Stomach (tissue), 19 donors: ENCODE measurements at places on chromosomes 3 and 15.

DNA sequence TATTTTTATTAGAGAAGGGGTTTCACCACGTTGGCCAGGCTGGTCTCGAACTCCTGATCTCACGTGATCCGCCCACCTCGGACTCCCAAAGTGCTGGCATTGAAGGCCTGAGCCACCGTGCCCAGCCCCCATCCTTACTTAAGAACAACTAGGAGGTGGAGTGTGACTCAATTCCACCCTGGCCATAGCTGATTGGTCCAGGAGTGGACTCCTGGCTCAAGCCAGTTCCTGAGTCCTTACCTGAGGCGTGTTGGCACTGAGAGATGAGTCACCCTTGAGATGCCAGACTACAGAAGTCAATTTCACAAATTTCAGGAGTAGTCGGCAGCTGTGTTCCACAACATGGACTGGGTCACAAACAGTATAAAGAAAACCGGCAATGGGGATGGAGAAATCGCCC is 124.2 kb downstream of the SHQ1 start:
- no peak for DNase-seq

- DNase-seq = no peak
Measured at GRCh38 chr15:73981761-73982221, 10.3 kb downstream of the STOML1 start.

- no peak for DNase-seq
Measured at GRCh38 chr3:98594628-98595324, 1.4 kb upstream of the CPOX start.

DNA sequence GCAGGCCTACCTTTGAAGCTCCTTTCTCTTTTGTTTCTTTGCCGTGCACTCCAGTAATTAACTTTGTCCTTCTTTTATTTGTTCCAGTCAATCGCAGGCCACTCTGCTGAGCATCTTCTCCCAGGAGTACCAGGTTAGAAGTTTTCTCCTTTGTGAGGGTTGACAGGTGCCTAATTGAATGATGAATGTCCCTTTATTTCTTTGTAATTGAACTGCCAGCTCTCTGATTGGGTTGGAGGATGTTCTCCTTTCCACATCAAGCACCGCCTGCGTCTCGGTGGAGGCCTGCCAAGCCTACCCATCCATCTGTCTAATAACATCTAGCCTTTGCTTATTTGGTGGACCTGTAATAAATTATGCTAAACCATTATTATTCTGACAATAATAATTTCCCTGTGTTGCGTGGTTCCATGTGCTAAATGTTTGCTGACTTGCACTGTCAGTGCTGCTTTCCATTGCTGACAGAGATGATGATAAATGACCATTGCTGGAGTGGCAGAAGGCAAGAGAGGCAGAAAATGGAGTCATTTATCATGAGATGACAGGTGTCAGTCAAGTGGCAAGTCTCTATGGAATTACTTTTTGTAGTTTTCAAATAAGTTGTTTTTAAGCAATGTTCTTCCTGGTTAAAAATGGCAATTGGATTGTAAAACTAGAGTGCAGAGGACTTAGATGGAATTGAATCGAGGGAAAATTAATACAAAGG is 64.9 kb downstream of the CDIN1 start:
- DNase-seq = no peak

GRCh38 chr3:186985661-186986364 is 55.5 kb downstream of the ST6GAL1 start:
- no peak for DNase-seq

DNA sequence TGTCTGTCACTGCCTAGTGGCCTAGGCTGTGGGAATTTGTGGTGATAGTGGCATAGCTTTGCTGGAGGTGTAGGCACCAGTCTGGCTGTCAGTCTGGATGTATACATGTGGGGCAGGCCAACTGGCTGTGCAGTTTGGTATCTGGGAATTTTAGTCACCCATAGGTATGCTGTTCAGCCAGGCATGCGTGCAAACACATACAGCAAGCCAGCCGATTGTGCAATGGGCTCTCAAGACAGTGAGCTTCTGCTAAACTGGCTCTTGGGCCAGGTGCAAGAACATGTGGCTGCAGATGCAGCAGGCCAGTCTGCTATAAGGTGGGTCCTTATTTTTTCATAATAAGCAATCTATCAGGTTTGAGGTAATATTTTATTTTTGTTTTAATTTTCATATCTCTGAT is 87.1 kb upstream of the PLSCR5 start:
- no peak for DNase-seq

- no peak for DNase-seq
Measured at GRCh38 chr3:133377396-133377795, 22.5 kb upstream of the BFSP2 start.

DNA sequence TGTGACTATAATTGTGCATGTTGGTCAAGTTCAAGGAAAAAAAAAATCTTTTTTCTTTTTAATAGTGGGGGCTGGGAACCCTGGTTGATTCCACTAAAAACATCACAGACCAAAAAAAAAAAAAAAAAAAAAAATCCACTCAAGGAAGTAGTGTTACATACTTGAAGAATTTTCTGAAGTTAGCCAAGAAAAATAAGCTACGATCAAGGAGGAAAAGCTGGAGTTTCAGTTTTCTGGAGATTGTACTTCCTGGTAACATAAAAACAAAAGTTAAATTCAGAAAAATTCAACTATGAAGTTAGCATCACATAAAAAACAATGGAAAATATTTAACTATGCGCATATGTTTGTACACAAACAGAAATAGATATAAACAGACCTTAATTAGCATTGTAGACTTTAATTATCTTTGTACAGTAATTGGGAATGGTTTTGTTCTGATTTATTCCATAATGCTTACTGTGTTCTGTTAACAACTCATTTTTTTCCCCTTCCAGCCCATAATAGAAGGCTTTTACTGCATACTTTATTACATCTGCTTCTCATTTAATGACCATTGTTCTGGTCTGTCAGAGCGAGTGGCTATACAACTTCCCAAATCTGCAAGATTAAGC is 194.3 kb downstream of the RORA start:
- DNase-seq = peak; percentile 60

DNA sequence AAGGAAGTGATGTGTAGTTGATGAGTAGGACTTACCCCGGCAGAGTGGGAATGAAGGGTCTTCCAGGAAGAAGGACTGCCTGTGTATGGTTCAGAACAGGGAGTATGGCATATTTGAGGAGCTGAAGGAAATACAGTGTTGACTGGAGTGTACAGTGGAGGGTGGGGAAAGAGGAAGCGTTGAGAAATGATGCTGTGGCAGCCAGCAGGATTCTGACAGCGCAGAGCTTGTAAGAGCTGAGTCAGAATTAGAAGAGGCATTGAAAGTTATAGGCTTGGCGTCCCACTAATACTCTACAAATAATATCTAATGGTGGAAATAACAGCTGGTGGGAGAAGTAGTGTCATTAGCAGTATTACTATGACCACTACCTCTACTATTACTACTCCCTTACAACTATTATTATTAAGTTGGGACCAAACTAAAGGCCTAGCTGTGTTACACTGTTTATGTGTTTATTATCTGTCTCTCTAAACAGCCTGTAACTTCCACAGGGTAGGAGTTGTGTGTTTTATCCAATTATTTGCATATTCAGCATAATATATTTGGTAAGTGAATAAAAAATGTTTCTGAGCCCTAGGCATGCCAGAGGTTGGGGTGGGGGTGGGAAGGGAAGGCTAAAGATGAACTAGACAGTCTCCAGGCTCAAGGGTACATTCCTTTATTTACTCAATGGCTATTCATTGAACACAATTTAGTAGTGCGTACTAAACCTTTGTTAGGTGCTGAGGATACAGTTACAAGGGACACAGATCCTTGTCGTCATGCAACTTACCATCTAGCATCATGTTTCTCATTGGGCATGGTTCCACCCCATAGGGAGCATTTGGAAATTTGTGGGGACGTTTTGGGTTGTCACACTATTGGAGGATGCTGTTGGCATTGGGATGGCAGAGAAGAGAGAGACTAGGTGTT is 428.8 kb upstream of the ONECUT1 start:
- no peak for DNase-seq

DNA sequence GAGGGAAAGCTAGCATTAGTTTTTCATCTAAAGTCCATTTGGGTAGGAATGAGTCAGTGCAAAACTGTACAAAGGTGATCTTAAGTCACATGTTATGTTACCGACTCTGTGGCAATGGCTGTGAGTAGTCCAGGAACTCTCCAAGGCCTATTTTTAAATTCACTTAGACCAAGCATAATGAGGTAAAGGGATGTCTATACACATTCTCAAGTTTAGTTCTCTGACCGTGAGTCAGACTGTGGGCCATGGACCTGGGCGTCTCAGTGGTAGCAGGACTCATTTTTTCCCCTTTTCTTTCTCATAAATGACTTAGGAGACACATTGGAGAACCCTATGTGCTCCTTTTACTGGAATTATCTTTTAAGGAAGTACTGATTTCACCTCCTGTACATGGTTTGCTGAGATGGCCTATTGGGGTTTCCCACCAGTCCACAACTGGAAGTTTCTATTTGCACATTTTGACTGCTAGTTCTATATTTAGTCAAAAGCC is 488.7 kb upstream of the TPRG1 start:
- DNase-seq = no peak

DNA sequence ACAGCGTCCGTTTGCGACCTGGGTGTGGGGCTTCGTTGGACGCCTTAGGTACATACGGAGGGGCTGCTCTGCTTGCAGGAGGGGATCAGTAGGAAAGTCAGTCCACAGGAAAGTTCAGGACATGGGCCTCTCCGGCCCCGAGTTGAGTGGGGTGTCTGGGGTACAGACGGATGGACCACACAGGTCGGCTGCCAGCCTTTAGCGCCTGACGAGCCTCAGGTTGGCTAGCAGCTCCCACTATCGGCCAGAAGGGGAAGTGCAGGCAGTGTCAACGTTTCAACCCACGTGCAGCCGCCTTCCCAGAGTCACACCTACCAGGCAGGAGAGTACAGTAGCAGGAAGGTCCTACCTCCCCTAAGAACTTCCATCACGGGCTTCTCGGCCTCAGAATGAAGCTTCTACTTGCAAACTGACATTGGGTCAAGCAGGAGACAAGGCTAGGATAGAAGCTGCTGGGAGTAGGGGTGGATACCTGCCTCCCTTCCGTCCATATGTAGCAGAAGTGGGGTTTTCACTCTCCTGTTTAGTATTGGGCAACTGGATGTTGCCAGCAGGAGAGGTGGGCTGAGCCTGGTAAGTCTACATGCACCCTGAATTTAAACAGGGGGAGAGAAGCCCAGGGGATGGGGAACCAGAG is 1.8 kb upstream of the SCN5A start:
- DNase-seq = peak; percentile 68

DNA sequence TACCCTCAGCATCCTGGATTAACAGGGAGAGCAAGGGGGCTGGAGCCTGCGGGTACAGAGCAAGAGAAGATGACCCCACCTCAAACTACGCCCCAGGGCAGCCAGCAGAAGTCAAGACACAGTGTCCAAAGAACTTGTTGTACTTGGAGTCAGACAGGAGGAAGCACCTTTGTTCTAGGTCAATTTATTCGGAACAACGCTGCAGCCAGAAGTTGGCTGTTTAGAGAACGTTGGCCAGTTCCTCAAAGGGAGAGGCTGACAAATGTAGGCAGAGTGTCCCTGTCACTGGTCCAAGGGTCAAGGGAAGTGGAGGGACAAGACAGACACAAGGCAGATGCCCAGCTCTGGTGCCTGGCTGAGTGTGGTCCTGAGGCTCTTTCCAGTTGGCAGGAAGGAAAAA is 32.1 kb upstream of the PIAS1 start:
- DNase-seq = no peak

GRCh38 chr3:128360705-128361271 is 105.9 kb downstream of the DNAJB8 start:
- no peak for DNase-seq

DNA sequence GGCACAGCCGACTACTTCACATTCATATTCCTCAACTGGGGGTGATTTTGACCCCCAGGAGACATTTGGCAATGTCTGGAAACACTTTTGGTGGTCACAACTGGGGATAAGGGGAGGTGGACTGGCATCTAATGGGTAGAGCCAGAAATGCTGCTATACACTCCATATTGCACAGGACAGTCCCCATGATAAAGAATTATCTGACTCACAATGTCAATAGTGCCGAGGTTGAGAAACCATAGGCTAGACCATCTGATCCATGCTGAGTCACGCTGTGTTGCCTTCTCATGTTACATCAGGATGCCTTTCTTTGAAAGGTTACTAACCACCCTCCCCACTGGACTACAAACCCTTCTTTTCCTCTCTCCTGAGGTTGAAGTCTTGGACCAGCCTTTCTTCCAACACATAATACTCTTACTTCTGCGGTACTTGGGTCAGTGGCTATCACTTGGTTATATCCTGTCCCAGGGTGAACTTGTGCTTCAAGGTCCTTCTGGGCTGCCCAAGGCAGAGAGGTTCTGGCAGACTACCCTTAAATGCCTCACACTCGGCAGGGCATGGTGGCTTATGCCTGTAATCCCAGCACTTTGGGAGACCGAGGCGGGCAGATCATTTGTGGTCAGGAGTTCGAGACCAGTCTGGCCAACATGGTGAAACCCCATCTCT is 68.8 kb downstream of the CTNNB1 start:
- no peak for DNase-seq

- no peak for DNase-seq
Measured at GRCh38 chr3:47428662-47429061, 47.1 kb downstream of the SCAP start.
